T-helper 22 cell (primary cell): ENCODE measurements at places on chromosomes 1 and 21.

DNA sequence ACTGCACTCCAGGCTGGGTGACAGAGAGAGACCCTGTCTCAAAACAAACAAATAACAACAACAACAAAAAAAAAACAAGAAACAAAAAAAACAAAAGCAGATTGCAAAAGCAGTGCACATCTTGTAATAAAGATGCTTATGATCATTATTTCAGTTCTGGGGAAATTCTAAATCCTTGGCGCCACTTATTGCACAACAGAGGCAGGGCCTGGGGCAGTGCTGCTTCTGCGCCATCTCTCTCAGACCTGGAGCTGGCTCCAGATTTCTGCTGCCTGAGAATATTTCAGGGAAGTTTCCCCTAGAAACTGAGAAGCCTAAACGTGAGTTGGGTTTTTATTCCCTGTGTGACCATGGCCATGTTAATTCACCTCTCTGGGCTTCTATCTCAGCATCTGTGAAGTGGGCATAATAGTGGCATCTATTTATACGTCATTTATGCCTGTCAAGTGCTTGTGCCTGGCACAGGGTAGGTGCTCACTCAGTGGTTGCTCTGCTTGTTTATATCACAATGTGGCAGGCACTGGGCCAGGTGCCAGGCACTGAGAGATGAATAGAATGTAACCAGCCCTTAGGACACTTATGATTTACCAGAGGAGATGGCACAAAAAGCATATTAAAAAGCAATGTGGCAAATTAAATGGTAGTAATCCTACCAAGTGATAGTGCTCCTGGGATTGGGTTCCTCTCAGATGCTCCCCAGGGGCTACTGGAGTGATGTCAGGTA, 67.9 kb downstream of the MDM4 start:
- no peak for DNase-seq

DNA sequence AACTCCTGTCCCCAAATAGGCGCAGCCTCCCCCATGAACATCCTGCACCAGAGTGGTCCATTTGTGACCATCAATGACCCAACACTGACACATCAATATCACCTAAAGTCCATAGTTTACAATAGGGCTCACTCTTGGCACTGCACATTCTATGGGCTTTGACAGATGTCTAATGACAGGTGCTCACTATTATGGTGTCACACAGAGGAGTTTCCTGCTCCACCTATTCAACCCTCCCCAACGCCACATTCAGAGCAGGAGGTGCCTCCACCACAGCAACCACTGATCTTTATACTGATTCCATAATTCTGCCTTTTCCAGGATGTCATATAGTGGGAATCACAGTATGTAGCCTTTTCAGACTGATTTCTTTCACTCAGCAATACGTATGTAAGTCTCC, 24.2 kb downstream of the GNG4 start:
- DNase-seq: no peak

- no peak for DNase-seq
Measured at GRCh38 chr1:96538111-96538641, 183.4 kb upstream of the PTBP2 start.

DNA sequence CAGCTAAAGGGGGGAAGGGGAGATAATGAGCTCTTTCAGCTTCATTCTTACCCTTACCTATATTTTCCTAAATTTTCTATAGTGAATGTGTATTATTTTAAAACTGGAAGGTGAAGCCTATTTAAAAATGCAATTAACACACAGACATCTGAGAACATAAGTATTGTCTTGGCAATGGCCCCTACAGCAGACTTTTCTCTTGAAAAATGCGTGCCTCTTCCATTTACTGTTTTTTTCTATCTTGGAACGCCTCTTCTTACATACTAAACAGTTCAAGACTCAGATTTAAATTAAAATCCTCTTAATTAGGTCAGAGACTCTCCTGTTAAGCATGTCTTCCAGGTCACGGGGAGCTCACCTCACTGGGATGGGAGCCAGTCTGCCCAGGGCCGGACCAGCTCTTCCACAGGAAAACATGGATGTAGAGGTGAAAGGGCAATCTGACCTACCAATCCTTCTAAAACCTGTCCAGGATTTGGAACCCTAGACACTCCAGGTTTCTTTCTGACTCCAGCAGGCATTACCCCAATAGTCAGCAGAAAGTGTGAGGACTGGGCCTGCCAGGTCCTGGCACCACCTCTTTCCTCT, 137.3 kb downstream of the ZNF281 start:
- DNase-seq: no peak

- DNase-seq: no peak
Measured at GRCh38 chr1:46034601-46035516, 97.6 kb downstream of the PIK3R3 start.

DNA sequence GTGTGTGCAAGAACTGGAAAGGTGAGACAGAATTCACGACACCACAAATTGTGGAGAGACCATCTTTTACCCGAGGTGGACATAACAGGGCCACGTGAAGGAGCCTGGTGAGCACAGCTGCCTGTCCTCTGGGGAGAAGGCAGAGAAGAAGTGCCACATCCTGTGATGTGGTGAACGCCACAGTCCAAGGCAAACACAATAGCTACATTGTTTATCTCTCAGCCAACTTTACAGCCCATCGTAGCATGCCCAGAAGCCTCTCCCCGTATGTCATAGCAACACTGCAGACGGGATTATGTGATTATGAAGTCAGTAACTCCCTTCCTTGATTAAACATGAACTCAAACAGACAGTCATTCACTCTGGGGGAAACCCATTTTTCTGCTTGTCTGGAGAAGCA, 612.2 kb downstream of the SMYD3 start:
- no peak for DNase-seq

DNA sequence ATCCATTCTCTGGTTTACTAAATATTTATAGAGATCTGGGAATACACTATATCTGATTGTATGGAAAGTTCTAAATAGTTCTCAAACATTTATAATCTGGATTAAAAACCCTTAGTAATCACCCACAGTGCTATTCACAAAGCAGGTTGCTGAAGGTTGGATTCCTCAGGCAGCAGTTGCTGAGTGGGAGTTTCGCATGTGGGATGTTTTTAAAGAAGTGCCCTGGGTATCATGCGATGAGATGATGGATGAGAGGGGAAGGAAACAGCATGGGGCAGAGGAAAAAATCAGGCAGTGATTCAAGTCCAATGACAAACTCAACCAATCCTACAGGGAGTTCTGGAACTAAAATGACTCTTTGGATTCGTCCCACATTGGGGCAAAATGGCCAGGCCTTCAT, 85.3 kb upstream of the GALNT2 start:
- DNase-seq: no peak

GRCh38 chr1:236575523-236575922, 28.8 kb downstream of the HEATR1 start:
- no peak for DNase-seq

GRCh38 chr1:226976276-226976977, 36.3 kb downstream of the COQ8A start:
- DNase-seq: no peak

- DNase-seq: peak; percentile 15
Measured at GRCh38 chr1:151993084-151993733, 450 bp downstream of the S100A10 start.

DNA sequence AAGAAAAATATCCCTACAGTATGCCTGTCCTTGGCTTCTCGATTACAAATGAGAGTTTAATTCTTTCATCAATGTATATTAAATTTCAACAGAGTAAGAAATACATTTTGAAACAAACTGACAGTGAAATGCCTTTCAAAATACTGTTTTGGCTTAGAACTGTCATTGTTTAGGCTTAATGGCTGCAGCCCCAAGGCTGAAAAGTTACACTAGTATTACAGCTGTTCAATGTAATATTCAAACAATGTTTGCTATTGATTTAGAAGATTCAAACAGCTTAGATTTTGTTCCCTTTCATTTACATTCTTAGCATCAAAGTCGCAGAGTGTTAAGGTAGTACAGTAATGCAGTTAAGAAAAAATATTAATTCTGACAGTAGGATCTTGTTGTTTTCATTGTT, 882.9 kb upstream of the ADGRL2 start:
- no peak for DNase-seq

DNA sequence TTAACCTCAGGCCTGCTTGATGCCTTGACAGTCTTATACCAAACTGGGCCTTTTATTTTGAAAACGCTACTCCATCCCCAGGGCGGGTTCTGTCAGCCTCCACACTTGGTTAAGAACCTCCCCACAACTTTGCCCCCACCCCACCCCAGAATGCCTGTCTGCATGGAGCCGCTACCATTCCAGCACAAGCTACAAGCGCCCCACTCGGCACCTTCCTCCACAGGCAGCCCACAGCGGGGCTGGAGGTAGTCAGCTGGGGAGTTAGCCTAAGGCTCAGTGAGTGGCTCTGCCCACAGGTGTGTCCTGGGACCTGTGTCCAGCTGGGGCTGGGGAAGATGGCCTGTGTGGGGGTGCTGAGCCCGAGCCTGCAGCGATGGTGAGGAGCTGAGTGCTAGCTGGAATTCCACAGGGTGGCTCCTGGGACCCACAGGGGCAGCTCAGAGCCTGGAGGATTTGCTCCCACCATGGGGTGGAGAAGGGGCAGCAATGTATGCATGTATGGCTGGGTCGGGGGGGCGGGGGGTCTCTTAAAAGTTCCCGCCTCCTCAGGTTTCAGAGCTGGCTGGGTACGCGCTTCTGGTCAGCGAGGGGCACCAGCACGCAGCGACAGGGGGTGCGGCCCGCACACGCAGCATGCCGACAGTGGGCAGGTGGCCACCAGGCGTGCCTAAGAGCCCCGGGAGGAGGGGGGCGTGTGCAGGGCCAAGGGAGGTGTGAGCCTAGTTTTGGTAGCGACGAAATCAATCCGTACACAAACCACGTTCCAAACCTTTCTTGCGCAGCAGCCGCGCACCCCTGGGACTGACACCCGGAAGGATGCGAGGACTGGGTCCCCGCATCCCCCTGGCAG, 917 bp downstream of the ETNK2 start:
- no peak for DNase-seq

DNA sequence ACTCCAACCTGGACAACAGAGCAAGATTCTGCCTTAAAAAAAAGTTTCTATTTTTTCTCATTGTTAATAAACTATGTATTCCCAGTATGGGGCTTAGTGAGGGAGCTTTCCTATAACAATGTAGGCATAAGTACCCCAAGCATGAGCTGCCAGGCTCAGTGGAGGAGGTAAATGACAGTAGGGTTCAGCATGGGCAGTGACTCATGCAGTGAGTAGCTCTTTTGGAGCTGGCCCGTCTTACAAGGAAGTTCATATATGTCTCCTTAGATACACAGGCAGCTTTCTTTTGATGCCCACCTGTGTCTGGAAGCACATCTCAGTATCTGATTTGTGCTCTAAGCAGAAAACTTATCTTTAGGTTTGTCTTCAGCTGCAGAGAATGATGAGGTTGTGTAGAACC, 57.9 kb downstream of the ZNF678 start:
- no peak for DNase-seq

- no peak for DNase-seq
Measured at GRCh38 chr1:24540051-24540905, 15.6 kb upstream of the NCMAP start.

DNA sequence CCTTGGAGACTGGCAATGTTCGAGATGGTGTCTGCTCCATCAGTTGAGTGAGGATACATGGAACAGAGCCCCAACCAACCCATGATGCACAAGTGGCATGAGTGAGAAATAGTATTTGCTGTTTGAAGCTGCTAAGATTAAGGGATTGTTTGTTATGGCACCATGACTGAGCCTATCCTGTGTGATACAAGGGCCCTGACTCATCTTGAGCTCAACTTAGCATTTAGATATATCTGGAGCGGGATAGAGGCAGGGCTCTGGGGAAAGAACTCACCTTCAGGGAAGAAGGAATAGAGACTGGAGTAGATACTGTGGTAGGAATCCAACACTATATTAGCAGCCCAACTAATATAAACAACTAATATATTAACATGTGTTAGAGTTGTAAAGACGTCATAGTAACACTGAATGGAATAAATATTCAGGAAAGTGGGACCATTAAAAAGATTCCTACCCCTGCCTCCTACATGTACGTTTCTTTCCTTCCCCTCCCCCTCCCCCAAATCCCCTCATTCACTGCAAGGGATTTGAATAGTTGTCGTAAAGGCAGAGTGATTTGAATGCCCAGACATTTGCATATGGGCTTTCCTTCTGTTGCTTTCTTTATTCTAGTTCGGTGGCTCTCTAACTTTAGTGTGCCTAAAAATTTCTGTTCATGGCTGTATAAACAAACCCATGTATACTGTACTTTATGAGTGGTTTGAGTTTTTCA, 106.6 kb upstream of the POU3F1 start:
- no peak for DNase-seq

GRCh38 chr1:168939110-168939946, 167.2 kb upstream of the ATP1B1 start:
- no peak for DNase-seq

GRCh38 chr1:45620588-45621500, 3.0 kb downstream of the CCDC17 start:
- no peak for DNase-seq
